Smooth muscle cell of bladder (primary cell): ENCODE measurements at places on chromosomes 2 and 18. TPM values are rescaled to one million over a fixed set of nuclear protein-coding genes. Genes with fewer than 3 reads are reported as not detected.

CCDC85A gene
- total RNA-seq = under 0.01 and 0.09 TPM in 2 replicates

CCBE1 gene
- total RNA-seq = 16.6 and 21.7 TPM in 2 replicates

USP34 gene
- total RNA-seq = 87.6 and 103 TPM in 2 replicates

NEURL3 gene
- not detected in 2 replicates for total RNA-seq

SESTD1 gene
- 14.8 and 22.3 TPM in 2 replicates for total RNA-seq

ACMSD gene
- under 0.01 TPM in 1 of 2 replicates, not detected in the other for total RNA-seq

VWC2L gene
- total RNA-seq = under 0.01 TPM in 1 of 2 replicates, not detected in the other

SKOR2 gene
- not detected in 2 replicates for total RNA-seq

ANKRD36B gene
- total RNA-seq = 17.8 and 20.7 TPM in 2 replicates

ITPRIPL1 gene
- total RNA-seq = 0.43 and 0.74 TPM in 2 replicates

SCN3A gene
- total RNA-seq = 1.00 and 3.1 TPM in 2 replicates

ST6GAL2 gene
- total RNA-seq = under 0.01 and 1.1 TPM in 2 replicates

LTBP1 gene
- 398 and 434 TPM in 2 replicates for total RNA-seq

ZNF521 gene
- 25.0 and 37.3 TPM in 2 replicates for total RNA-seq

ASXL3 gene
- 0.43 and 0.46 TPM in 2 replicates for total RNA-seq

CNGA3 gene
- under 0.01 TPM in 1 of 2 replicates, not detected in the other for total RNA-seq

POU3F3 gene
- total RNA-seq = not detected in 2 replicates
